ENCODE measurements at places on chromosomes 11 and 22.
A peak's percentile ranks its signal among the peaks of the same experiment; 100 is the strongest.

DNA sequence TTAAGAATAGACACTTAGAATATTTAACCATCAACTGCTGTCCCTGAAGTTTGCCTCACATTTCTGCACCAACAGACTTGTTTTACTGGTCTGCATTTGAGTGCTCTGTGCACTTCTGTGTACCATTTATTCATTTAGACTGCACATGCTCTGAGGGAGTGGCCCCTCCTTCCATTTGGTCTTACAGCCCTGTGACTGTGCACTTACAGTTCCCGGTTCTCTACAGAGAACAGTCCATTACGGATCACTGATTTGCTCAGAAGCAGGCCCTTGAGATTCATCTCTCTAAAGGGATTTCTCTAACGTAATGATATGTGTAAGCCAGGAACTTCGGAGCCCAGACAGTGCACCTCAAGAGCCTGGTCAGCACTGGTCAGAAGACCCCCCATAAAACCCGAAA, 247.3 kb upstream of the BLID start:
- no peak for DNase-seq

DNA sequence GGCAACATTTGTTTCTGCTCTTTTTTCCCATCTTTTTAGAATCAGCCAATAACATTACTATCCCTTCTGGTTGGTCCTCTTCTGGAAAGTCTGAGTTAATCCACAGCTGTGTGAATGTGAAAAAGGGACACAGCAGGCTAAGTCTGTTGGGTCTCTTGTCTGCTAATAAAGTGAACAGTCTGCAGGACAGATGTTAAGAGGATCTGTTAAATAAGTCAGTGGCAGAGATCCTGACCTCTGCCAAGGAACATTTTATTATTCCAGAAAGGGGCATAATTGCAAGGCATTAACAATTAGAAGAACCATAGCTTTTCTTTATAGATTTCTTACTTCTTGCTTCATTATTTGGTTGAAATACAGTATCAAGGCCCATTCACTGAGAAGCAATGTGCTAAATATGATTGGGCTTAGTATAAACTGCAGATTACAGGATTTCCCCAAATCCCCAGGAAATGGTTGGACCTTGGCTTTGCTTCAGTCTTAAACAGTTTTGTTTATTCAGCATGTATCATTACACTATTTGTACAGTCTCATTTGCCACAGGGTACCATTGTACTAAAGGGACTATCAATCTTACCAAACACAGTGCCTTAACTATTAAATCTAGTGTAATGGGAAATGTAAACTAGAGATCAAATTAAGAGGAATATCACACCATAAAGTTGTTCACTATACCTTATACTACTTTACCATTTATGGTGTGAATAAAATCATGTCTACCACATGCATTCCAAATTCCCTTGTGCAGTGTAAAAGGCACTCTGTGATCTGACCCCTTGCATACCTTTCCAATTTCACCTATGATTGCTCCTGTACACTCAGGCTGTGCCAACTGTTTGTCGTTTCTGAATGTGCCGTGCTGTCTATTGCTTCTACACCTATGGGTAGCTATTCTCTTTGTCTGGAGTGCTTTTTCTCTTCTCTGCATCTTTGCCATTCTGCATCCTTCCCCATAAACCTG, 274.0 kb downstream of the SOX6 start:
- DNase-seq, result no peak

DNA sequence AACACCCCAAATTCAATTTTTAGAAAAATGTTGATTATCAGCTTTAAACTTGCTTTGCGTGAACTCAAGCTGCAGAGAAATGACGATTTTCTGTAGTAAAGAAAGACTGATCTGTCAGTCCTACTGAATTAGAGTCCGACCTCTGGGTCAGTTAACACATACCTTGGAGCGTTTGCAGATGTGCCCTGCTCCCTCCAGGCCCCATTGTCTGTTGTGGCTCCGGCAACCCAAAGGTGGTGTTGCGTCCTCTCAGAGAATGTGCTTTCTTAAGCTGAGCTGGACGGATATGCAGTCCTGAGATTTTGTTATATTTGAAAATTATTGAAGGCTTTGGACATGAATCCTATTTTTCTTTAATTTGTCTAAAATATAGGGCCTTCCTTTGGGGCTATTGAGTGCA, 31.5 kb upstream of the MYO18B start:
- no peak for DNase-seq

- no peak for DNase-seq
Observed at GRCh38 chr11:60968223-60968622, 3.3 kb upstream of the CD6 start.

- DNase-seq, result peak; percentile 84
Observed at GRCh38 chr11:35138943-35139721, at the start of gene CD44. TSS of gene CD44 (plus strand) at chr11:35139171. CDS start at chr11:35139304, 133 bp downstream.

- DNase-seq, result no peak
Observed at GRCh38 chr11:77038029-77038824, 4.0 kb downstream of the B3GNT6 start.
